AG10803 (cell line): ENCODE measurements at places on chromosomes 4 and X.
A peak's percentile ranks its signal among the peaks of the same experiment; 100 is the strongest.

DNA sequence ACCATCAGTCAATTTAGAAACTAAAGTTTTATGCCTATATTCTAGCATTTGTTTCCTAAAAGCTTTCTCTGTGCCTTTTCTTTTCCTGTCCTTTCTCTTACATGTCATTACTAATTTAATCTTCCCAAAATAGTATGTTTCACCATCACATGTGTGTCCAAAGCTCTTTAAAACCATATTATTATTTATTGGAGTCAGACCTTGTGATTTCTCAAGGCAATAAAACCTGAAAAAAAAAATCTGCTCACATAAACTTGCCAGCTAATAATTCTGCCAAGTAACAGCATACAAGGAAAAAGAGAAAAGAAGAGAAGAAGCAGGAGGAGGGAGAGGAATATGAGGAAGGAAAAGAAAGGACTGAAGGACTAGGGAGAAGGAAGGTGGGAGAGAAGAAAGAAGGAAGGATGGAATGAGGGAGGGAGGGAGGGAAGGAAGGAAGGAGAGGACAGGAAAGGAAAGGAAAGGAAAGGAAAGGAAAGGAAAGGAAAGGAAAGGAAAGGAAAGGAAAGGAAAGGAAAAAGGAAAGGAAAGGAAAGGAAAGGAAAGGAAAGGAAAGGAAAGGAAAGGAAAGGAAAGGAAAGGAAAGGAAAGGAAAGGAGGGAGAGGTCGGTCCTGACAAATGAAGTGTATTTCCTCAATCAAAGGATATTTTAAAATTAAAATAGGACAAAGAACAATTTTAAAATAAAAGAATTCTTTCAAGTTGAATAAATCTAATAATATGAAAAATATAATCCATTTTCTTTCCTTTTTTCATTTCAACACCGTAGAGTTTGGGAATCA is 57.4 kb downstream of the ANTXR2 start:
- DNase-seq: peak; percentile 35

GRCh38 chr4:53012738-53013137 is 150.6 kb downstream of the RASL11B start:
- DNase-seq: peak; percentile 74

DNA sequence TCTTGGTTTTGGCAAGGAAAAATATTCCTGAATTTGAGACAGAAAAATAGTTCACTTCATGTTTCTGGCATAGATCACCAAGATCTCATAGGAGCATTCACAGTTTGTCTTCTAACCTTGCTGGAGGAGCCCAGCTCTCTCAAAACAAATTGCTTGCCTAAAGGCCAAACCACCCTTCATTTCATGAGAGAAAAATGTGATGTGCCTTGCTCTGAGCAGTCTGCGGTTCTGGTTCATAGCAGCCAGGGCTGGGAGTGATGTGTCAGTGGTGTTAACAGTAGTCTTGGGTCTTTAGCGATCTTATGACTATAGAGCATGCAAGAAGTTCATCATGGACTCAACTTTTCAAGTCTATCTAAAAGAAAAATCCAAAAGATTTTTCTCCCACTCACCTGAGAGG is 183.3 kb downstream of the DCLK2 start:
- peak; percentile 49 for DNase-seq

DNA sequence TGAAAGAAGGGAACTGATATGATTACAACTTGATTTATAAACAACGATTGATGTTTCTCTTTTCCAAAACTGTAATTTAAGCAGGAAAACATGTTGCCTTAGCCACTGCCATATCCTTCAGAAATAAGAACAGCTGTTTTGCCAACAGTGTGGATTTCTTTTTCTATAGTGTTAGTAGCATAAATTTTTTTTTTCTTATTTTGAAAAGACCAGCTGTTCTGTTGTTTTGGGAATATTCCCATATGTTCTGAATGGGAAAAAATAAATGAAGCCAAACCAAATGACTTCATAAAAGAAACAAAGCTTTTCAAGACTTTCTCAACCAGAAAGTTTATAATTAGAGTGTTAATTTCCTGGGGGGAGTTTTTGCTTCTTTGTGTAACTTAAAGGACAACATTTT is 83.9 kb upstream of the ARHGAP24 start:
- DNase-seq: no peak

DNA sequence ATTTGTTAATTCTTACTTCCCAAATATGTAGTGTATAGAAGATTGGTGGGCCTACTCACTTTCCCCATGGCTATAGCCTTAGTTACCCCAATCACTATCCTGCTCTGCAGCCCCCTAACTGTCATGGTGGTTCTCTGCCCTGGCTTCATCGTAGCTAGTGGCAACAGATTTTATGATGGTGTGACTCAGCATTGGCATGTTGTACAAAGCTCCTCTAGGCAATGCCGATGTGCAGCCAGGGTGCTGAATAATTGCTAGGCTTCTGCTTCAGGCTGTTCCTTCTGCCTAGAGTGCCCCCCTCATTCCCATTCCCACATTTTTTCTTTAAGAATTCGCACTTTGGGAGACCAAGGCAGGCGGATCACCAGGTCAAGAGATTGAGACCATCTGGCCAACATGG is 35.2 kb downstream of the AFF2 start:
- DNase-seq: peak; percentile 11

- peak; percentile 43 for DNase-seq
Measured at GRCh38 chr4:176833400-176834175, 40.9 kb upstream of the VEGFC start.

DNA sequence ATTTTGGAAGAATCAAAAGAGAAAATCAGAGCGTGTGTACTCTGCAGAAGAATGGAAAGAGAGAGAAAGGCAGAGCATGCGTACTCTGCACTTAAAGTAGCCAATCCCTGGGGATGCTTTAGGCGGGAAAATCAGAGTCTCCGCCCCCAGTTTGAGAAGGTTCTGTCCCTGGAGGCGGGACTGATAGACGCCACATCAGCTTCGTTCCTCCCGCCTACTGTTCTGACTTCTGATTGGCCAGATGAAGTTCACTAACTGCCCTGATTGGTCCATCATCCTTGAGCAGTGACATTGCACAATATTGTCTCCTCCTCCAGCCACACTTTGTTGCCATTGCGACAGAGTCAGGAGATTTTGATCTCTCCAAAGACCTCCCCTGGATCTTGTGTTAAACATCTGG is 23.8 kb downstream of the SSX1 start:
- peak; percentile 0 for DNase-seq

- no peak for DNase-seq
Measured at GRCh38 chr4:71866212-71866885, 82.5 kb upstream of the GC start.

GRCh38 chr4:7842384-7843279 is 97.0 kb downstream of the AFAP1 start:
- DNase-seq: peak; percentile 100

- no peak for DNase-seq
Measured at GRCh38 chrX:138026211-138026610, 460.3 kb downstream of the ZIC3 start.
